CD4-positive, CD25-positive, alpha-beta regulatory T cell (primary cell): ENCODE measurements at places on chromosomes 4 and X.

DNA sequence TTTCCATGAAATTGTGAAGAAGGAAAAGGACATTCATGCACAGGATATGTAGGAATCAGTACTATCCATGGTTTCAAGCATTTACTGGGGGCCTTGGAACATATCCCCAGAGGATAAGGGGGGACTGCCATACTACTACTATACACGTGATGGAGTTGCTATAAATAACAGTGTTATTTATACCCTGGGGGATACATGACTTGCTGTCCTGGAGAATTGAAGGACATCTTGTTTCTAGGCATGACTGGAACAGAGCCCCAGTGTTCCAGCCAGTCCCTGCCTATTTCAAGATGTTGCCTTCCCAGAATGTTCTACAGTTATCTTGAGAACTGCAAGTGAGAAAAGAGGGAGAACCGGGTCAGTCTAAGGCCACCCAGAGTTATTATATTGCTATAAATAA is 39.6 kb upstream of the ZNF81 start:
- no peak for DNase-seq

DNA sequence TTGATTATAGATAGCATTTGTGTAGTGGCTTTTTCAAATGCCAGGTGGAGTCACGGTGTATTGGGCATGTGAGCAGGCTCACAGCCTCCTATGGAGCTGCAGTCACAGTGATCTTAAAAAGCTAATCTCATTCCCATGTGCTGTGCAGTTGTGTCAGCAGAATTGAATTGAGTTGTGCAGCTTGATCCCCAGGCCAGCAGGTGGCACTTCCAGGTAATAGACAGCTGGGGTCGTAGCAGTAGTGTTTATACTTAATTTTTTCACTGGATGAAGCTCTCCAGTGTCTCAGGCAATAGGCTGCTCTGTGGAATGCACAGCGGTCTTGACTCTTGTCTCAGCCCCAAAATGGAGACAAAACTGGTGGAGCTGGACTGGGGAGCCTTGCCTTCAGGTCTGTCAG is 1028.1 kb downstream of the SH3BGRL start:
- DNase-seq, result no peak

- DNase-seq, result no peak
These were observed 152.6 kb upstream of the HAND2 start for GRCh38 chr4:173682609-173683008.

DNA sequence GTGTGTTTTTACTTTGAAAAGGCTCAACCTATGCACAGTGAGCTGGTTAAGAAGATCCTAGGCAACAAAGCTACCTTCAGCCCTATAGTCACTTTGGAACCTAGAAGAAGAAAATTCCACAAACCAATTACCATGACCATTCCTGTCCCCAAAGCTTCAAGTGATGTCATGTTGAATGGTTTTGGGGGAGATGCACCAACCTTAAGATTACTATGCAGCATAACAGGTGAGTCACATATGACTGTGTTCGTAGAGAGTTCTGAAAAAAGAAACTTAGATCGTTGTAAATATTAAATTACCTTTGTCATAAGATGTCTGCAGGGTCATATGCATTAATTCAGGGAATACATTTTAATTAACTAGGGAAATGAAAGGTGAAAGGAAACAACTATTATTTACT is 287.1 kb downstream of the ANK2 start:
- no peak for DNase-seq
